HT1080 (cell line): ENCODE measurements at places on chromosomes 12 and 14.
A peak's percentile ranks its signal among the peaks of the same experiment; 100 is the strongest.

GRCh38 chr14:89767861-89768268 lies 186.7 kb downstream of the EFCAB11 start:
- DNase-seq = peak; percentile 38

- no peak for DNase-seq
Measured at GRCh38 chr12:51647647-51648046, 56.6 kb downstream of the SCN8A start.

- DNase-seq = no peak
Measured at GRCh38 chr12:24705741-24706358, 243.1 kb downstream of the BCAT1 start.

DNA sequence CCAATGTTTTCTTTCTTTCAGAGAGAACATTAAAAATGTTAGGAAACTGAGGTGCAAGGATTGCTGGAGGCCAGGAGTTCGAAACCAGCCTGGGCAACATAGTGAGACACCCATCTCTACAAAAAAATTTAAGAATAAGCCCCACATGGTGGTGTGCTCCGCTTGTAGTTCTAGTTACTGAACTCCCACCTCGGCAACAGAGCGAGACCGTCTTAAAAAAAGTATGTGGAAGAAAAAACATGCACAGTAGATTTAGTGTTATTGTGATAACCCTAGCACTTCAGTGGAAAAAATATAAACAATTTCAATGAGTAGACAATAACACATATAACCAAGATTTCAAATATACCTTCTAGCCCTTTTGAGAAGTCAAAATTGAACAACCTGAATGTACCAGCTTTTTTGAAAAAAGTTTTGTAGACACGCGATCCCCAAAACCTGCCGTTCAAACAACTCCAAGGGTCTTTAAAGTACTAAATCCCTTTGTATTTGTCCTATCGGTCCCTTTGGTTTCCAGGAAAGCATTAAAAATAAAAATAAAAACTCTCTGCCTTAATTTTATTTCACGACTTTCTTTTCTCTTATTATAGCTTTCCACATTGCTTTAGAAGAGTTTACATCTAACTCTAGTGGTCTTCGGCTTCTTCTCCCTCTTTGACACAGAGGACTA lies 1.0 kb upstream of the ANO6 start:
- DNase-seq = peak; percentile 52

- DNase-seq = no peak
Measured at GRCh38 chr12:96271469-96272199, 77.5 kb downstream of the ELK3 start.

DNA sequence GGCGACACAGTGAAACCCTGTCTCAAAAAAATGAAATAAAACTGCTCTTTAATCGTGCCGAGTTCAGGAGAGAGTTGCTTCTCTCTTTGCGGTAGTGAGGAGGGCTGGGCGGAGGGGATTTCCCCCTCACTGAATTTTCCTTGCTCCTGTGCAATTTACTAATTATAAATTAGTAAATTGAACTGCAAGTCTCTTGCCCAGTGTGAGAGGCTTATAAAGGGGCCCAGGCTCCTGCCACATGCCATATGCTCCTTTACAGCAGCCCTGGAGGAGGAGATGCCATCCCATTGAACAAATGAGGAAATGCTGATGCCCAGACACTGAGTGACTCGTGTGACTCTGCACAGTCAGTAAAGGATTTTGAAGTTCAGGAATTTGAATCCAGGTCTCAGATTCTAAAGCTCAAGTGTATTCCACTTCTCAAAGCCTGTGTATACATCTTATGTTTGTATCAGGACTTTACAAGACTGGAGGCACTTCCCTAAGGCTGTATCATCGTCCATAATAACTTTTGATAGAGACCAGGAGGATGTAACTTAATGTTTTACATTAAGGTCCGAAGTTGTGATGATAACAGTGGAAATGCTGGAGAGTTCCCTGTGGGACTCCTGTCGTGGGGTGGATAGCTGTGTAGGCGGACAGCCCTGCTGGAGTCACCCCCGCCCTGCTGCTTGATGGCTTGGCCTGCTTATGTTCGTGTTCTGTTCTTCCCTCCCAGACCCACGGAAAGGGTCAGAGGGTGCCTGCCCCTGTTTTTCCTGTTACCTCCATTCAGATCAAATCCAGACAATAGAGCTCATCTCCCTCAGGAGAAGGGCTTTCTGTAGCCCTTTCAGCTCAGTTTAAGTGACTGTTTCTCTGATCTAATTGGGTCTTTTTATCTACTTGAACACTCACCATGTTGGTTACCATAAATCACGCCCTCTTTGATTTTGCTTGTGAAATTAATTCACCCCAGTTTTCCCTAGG lies 13.9 kb downstream of the PELI2 start:
- DNase-seq = no peak

DNA sequence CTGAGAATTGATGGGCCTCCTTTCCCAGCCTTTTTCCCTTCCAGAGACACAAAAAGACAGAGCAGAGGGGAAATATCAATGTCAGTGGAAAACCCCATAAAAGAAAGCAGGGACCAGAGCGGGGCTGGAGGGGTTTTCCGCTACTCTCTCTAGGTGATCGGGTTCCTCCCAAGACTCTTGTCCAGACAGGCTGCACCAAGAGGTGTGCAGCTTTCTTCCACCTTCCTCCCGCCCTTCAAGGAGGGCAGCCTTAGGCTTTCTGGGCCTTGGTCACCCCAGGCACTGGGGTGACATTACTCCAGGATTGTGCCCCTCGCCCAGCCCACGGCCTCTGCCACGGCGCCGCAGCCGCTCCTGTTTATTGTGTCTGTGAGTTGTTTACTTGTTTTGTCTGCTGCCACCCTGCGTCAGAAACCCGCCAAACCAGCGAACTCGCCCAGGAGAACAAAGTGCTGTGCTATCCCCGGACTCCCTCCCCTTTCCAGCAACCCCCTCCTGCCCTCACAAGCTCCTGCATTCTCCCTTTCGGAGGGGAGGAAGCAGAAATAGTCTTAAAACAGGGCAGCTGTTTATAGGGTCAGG lies 6.7 kb upstream of the HOXC6 start:
- DNase-seq = no peak

GRCh38 chr14:62710811-62711210 lies 334.4 kb downstream of the KCNH5 start:
- no peak for DNase-seq

- peak; percentile 33 for DNase-seq
Measured at GRCh38 chr14:97177016-97177415, 379.8 kb downstream of the VRK1 start.

GRCh38 chr14:61553730-61554641 lies 141.3 kb upstream of the HIF1A start:
- DNase-seq = peak; percentile 97

DNA sequence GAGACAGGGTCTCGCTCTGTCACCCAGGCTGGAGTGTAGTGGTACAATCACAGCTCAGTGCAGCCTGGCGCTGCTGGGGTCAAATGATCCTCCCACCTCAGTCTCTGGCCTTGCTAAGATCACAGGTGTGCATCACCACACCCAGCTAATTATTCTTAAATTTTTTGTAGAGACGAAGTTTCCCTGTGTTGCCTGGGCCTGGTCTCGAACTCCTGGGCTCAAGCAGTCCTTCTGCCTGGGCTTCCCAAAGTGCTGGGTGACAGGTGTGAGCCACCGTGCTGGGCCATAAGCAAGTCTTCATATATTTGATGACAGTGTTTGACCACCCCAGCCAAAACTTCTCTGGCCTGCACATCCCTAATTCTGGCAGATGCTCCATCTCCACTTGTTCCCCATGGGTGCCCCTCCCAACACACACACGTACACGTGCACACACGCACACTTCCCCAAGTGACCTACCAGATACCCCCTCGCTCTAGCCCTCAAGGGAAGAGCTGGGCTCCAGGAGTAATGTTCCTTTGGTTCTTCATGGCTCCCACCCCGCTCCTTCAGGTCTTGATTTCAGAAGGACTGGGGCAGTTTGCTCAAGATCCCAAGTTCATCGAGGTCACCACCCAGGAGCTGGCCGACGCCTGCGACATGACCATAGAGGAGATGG lies 104.3 kb upstream of the FKBP4 start:
- no peak for DNase-seq

DNA sequence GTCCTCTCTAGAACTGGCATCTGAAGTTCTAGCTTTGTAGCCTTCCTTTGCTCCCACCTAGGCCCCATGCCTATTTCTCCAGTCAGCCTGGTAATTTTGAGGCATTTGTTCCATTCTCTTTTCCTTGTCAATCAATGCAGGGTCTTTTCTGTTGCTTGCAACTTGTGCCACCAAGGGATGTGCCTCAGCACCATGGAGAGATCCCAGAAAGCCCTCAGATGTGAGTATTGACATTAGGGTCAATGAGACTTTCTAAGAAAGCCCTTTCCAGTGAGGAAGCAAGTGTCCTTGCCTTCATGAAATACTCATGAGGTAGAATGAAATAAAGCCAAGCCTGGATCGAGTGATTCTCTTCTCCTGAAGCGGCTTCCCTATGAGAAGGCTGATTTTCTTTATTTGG lies 213.9 kb downstream of the SLC15A4 start:
- DNase-seq = no peak

- peak; percentile 92 for DNase-seq
Measured at GRCh38 chr12:116142936-116143898, 134.3 kb downstream of the MED13L start.

GRCh38 chr12:18242380-18243089 lies 18.8 kb upstream of the PIK3C2G start:
- no peak for DNase-seq

DNA sequence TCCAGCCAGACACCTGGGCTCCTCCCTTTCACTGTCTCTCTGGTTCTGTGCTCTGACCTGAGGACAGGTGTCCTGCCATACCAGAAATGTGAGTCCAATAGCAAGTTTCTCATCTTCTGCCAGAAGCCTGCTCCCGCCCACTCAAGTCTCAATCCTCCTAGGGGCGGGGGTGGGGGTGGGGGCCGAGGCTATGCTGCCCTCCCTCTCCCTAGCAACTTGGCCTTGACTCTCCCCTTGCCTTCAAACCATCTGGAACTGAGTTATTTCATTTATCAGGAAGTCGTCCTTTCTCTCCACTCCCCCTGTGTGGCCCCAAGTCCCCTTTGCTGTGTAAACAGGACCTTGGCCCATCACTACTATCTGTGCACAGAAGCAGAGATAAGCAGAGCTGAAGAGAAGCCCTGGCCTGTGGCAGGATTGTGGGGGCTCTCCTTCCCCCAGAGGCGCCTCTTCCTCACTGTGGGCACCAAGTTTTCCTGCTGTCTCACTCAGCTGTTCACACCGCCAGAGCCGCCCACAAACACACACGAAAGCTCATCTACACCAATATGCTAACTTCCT lies 117.1 kb downstream of the DPF3 start:
- DNase-seq = no peak

DNA sequence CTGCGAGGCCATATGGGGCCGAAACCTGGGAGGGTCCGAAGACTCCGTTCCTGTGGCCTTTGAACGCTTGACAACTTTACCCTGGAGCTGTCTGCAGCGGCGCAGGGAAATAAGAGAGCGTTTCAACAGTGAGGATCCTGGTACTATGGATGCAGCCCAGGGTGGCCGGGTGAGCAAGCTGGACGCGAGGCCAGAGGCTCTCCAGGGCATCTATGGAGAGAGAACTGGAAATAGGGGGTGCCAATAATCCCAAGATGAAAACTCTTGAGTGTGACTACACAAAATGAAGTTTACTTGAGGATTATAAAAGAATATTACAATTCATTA lies 1.1 kb upstream of the ABCC9 start:
- DNase-seq = no peak

DNA sequence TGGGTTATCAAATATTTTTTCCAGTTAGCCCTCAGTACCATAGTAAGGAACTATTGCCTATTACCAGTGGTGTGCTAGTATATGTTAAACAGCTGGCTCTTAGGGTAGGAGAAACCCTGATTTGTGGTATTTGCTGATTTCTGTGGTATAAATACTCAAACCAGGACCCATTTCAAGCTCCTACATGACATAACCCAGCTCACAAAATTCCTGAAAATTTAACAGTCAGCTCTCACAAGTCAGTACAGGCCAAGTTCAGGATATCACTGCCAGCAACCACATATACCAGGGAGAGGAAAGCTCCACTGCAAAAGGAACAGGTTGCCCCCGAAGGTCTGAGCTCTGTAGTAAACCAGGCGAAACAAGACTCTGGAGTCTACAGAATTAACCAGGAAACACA lies 315.3 kb downstream of the NOVA1 start:
- DNase-seq = no peak

DNA sequence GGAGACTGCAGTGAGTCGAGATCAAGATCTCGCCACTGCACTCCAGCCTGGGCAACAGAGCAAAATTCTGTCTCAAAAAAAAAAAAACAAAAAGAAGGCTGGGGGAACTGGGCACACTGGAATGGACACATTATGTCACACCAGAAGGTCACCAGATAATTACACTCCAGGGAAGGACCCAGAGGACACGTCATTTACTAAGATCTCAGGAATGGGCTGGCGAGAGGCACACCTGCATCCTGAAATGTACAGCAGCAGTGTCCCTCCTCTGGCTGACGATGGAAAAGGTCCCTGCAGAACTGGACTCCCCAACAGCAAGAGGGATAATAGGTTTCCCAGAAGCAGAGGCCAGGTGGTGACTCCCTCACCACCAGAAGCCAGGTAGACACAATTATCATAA lies 243.5 kb downstream of the BCL11B start:
- no peak for DNase-seq

DNA sequence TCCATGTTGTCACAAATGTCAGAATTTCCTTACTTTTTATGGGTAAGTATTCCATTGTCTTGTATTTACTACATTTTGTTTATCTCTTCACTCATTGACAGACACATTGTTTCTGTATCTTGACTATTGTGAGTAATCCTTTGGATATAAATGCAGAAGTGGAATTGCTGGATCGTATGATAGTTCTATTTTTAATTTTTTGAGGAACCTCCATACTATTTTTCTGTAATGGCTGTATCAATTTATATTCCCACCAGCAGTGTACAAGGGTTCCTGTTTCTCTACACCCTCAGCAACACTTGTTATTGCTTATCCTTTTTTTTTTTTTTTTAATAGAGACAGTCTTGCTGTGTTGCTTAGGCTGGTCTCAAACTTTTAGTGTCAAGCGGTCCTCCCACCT lies 3.5 kb upstream of the KICS2 start:
- no peak for DNase-seq

DNA sequence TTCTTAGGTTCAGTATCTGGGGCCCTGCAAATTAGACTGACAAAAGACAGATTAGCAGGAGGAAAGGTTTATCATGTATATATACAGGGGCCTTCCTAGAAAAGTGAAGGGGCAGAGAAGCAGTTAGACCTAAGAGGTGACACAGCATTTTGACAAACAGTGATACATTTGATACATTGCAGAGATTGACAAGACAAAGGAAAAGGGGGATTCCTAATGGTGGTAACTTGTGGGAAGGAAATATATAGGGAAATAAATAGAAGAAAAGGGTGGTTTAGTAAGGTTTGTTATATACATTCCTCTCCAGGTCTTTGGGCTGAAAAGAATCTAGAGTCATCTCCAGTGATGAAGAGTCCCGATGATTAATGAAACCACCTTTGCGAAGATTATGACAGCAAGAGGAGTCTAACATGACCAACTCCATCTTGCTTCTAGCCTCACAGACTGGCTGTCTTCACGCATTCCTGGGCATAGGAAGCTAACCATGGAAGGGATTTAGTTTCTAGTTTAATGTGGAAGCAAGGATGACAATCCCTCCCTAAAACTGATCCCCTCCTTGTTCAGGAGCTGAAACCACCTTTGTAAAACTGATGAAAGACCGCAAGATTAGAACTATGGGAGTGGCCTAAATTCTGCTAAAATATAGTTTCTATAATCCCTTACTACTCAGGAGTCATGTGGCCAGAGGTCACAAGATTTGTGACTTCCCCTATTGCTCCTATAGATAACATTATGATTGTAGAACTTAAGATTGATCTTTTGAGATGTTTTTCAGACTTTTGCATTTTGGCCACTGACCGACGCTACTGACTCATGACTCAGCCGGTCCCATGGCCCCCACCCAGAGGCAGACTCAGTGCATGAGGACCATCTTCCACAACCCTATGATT lies 31.1 kb upstream of the CPM start:
- DNase-seq = no peak
